GM12891 (cell line): ENCODE measurements at places on chromosomes 5 and 9.

GRCh38 chr5:142006363-142007236 lies 6.2 kb downstream of the GNPDA1 start:
- no peak for DNase-seq

DNA sequence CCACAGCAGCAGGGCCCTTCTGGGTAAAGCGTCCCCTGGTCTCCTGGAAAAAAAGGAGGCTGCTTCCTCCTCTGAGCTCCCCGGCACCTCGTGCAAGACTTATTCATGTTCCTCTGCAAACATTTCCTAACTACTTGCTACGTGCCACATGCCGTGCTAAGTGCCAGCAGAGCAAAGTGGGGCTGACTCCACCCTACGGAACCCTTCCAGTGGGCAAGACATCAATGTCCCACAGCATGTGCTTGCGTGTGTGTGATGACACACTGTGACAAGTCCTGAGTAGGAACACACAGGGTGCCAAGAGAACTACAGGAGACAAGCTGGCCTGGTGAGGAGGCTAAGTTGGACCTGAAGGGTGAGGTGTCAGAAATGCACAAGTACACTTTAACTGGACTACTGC lies 57.4 kb downstream of the SEMA4D start:
- no peak for DNase-seq

GRCh38 chr5:6395102-6395445 lies 16.7 kb upstream of the MED10 start:
- no peak for DNase-seq

DNA sequence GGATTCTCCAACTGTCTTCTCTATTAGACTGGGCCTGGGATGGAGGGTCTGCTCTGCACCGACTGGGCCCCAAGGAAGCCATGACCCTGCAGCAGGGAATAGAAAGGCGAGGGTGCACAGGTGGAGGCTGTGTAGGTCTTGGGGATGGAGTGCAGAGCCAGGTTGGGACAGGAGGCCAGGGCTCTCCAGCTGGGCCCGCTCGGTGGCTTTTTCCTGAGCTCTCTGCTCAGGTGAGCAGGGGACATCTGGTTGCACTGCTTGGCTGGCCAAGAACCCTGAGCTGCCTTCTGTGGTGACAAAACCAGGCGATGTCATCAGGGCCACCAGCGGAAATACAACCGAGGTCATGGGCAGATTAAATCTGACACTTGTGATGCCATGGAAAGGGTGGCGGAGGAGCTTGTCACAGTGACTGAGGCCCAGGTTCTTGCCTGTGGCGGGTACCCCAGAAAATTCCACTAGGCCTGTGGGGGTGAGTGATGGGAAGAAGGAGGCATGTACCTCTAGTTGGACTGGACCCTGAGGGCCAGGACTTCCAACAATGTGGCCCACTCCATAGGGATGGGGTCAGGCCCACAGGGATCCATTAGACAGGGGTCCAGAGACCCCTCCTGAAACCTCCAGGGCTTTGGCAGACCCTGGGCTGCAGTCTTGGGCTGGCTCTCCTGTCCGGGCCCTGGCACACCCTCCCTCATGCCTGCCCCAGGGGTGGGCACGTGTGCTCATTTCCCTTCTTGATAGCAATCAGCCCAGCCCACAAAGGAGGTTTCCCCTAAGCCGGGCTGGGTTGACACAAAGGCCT lies 4.4 kb upstream of the IL3 start:
- DNase-seq = no peak

DNA sequence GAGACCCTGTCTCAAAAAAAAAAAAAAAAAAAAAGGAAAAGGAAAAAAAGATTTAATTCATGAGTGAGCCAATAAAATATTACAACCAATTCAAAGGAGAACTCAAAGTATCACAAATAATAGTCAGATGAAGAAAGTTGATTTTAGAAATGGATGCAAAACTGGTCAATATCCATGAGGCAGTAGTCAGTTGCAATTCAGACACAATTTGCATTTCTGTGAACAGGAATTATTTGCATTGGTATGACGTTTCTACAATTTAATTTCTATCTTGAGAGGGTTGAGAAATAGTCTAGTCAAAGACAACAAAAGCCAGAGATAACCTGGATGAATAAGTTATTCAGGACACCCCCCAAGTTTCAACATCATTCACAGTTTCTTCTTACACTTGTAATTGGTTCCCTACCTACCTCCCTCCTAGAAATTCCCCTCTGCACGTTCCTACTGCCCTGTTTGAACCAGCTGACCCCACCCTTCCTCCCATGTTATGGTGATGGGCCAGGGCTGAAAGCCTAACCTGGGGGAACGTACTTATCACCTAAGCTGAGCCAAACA lies 28.6 kb upstream of the CDKN2AIPNL start:
- DNase-seq = no peak

- DNase-seq = no peak
Measured at GRCh38 chr5:101278011-101278687, 375.1 kb upstream of the ST8SIA4 start.
